Stimulated activated CD4-positive, alpha-beta T cell treated with anti-CD3 and anti-CD28 coated beads, Interleukin-1b, Interleukin-23, amount 100 ng/mL, for 1 hour (primary cell): ENCODE measurements at places on chromosomes 2 and 18.

DNA sequence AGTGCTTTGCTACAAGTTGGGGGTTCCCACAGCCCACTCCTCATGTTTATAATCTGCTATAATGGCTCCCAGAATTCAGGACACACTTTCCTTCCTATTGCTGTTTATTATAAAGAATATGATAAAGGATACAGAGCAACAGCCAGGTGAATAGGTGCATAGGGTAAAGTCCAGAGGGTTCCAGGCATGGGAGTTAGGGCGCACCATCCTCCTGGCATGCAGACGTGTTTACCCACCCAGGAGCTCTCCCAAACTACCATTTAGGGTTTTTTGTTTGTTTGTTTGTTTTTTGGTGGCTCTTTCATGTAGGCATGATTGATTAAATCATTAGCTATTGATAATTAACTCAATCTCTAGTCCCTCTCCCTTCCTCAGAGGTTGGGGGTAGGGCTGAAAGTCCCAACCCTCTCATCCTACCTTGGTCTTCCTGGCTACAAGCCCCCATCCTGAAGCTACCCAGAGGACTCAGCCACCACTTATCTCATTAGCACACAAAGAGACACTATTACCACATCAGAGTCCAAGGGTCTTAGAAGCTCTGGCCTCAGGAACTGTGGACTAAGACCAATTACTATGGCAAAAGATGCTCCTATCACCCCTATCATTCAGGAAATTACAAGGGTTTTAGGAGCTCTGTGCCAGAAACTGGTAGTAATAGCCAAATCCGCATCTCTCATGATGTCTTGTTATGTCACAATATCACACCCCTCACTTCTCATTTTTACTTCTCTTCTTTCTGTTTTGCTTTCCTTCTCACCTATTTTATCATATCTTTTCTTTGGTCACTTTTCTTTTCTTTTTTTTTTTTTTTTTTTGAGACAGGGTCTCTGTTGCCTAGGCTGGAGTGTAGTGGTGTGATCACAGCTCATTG is 154.9 kb upstream of the TTC39C start:
- DNase-seq, result no peak

- DNase-seq, result no peak
Observed at GRCh38 chr2:196361606-196362326, 190.4 kb upstream of the STK17B start.

GRCh38 chr2:36672199-36672598 is 24.3 kb upstream of the VIT start:
- no peak for DNase-seq

DNA sequence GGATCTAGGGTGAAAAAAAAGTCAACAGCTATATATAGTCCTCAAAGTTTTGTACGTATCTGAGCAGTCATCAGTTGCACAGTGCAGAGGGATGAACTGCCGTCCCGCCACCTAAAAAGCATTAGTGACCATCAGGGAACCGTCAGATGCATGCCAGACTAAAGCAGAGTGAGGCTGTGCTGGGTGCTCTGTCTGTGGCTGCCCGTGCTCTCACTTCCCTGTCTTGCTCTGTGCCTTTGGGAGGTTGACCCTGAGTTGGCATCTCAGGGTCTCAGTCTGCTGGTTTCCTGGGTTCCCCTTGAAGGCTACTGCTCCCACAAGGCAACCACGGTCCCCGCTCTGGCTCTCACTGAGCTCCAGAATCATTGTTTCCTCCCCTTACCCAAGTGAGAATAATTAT is 11.1 kb downstream of the CLUL1 start:
- no peak for DNase-seq

- no peak for DNase-seq
Observed at GRCh38 chr18:51051105-51051712, 21.2 kb downstream of the SMAD4 start.
